Kidney epithelial cell (primary cell): ENCODE measurements at places on chromosomes 2 and 18. TPM values are rescaled to one million over a fixed set of nuclear protein-coding genes. Genes with fewer than 3 reads are reported as not detected.
A peak's percentile ranks its signal among the peaks of the same experiment; 100 is the strongest.

GRCh38 chr18:78949216-78949615, 30.4 kb upstream of the SALL3 start:
- no peak for DNase-seq

- DNase-seq, result no peak
These were observed 161.6 kb downstream of the NEDD4L start for GRCh38 chr18:58205443-58206160.

DNA sequence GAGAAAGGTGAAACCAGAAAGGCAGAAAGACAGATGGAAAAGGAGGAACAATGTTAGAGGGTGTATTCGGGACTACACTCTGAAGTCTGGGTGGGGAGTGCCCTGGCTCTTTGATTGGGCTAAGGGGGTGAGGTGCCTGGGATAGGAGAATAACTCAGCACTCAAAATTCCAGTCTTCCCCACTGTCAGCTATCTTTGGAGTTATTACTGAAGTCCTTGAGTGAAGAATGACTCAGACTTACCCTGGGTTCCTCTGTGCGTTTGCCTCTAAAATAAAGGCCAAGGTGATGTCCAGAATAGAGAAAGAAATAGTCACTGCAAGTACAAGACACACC, 151.8 kb upstream of the SERPINE2 start:
- no peak for DNase-seq

- no peak for DNase-seq
These were observed 100.6 kb downstream of the CMPK2 start for GRCh38 chr2:6764968-6765723.

GRCh38 chr2:157149270-157149669, 108.2 kb upstream of the GALNT5 start:
- no peak for DNase-seq

DNA sequence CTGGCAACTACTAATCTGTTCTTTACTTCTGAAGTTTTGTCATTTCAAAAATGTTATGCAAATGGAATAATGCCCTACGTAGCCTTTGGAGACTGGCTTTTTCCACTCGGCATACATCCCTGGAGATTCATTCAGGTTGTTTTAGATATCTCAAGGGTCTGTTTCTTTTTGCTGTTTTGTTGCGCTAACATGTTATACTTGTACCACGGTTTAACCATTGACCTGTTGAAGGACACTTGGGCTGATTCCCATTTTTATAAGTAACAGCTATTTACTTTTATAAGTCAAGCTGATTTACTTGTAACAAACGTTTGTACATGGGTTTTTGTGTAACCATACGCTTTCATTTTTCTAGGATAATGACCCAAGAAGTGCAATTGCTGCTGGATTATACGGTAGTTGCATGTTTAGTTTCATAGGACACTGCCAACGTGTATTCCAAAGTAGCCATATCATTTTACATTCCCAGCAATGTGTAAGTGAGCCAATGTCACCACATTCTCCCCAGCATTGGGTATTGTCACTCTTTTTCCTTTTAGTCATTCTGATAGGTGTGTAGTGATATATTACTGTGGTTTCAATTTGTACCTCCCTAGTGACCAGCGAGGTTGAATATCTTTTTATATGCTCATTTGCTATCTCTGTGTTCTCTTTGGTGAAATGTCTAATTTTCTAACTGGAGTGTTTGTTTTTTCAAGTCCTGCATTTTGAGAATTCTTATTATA, 36.5 kb upstream of the STAT4 start:
- DNase-seq, result no peak

DNA sequence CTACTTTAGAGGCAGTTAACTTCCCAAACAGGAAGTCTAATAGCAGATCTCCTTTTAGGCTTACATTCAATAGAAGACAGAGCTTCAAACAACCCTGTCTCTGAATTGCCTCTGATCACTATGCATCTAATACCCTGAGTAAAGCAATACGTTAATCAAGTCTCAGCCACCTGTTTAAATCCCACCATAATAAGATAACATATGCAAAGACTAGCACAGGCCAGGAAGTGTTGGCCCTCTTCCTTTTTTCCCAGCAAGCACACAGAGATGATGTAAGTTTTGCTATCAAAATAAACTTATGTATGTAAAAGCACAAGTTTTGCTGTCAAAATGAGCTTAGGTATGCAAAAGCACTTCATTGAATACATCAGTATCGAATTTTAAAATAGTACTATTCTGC, 385.5 kb downstream of the RND3 start:
- DNase-seq, result no peak

- DNase-seq, result no peak
These were observed 5.2 kb upstream of the CTDSP1 start for GRCh38 chr2:218394298-218395089.

DNA sequence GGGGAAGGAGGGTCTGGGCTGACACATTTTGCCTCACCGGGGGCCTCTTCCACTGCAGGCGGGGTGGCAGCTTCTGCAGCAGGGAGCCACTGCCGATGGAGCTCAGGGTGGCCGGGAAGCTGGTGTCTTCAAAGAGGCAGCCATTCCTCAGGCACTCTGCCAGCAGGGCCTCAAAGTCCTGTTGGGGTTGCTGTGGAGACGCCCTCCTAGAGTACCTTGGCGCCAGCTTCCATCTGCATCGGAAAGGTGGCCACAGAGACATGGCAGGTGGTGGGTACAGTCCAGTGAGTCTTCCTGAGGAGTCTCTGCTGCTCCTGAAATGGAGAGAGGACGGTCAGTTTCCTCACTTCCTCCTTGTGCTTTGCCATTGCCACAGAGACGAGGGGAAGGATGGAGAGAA, 12.1 kb downstream of the CAPN14 start:
- no peak for DNase-seq

GRCh38 chr18:24791751-24792545, 331.5 kb downstream of the HRH4 start:
- DNase-seq, result no peak

- no peak for DNase-seq
These were observed 14.0 kb downstream of the ZNF532 start for GRCh38 chr18:58878640-58879039.

GRCh38 chr18:38602341-38602740, 1036.7 kb upstream of the CELF4 start:
- DNase-seq, result no peak

- DNase-seq, result no peak
These were observed 72.3 kb upstream of the FZD7 start for GRCh38 chr2:201961401-201961800.

DNA sequence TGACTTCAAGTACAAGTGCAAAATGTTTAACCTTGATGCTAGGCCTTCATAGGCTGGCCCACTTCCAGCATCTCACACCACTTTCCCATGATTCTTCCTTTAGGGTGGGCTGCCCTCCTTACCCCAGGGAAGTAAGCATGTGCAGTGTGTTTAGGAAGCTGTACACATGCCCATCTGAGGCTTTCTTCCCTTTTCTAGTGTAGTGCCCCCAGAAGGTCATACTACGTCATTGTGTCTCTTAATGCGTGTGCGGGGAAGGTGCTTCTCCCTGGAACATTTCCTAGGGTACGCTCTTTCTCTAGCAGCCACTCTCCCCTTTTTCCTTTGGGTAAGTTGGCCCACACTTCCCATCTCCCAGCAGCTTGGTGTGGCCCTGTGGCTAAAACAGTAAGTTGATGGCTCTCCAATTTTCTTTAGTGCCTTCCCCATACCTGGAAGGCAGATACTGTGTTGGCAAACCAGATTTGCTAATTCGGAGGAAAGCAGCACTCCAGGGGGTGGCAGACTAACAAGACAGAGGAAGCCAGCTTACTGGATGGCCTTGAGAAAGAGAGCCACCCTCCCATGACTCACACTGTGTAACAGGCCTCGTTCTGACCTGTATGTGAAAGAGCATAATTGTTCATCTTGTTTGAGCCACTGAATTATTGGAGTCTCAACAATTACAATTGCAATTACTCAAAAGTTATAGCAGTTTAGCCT, 1.1 kb upstream of the SULT6B1 start:
- DNase-seq, result peak; percentile 61

DNA sequence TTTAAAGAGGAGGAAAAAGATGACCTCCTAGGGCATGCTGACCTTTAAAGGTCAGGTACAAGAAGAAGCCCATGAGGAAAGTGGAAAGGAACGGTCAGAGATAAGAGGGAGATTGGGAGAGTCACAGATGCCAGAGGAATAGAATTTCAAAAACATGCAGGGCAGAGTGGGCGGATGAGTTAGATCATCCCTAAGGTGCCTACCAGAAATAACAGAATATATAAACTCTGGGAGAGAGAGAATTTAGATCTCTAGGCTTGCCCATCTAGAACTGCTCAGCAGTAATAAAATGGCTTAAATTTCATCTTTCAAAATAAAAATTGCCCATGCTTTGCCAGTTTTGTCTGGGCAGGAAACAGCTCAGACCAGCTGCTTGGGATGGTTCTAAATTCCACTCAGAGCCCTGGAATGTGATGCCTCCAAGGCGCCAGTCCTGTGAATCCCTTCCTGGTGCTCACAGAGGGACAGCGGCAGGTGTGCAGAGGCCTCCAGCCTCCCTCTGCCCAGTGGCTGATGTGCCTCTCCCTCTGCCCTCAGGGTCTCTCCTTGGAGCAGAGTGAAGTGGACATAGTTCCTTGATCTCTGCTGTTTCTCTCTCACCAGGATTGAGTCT, 130.9 kb downstream of the ANTXR1 start:
- no peak for DNase-seq

- DNase-seq, result no peak
These were observed 54.2 kb upstream of the CTDP1 start for GRCh38 chr18:79625195-79625923.

DNA sequence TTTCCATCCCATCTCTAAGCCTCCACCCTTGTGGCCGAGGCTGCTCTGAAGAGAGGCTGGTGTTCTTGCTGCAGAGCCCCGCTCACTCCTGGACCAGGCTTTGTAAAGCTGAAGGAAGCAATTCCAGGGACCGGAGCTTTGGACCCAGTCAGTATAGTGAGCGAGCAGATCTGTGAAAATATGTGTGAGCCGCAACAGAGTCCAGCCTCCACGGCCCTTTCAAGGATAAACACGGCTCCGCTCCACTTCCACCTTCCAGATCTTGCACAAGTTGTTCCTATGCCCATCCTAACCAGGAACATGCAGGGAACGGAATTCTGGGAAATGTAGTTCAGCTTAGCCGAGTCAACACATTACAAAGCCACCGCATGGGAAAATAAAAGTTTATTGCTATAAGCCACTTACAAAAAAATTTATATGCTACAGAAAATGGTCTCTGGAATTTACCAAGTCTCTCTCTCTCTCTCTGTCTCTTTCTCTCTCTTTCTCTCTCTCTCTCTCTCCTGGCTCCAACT, 151.7 kb upstream of the ZNF521 start:
- DNase-seq, result peak; percentile 51

DNA sequence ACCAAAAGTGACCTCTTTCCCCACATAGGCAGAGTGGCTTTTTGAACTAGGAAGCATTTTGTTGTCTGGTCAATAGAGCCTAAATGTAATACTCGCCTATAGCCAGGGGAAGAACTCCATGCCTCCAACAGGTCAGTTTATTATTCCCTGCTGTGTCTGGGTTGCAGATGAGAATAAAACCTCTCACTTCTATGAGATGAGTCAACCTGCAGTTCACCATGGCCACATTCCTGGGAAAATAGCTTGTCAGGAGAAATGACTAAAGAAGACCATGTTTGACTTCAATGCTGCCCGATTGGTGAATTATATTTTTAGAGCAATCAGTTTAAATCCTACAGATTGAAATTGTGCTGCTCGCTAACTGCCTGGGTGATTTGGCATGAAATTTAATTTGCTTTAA, 46.7 kb upstream of the LRRTM1 start:
- peak; percentile 38 for DNase-seq

GRCh38 chr2:235218486-235218907, 266.7 kb downstream of the SH3BP4 start:
- no peak for DNase-seq

DNA sequence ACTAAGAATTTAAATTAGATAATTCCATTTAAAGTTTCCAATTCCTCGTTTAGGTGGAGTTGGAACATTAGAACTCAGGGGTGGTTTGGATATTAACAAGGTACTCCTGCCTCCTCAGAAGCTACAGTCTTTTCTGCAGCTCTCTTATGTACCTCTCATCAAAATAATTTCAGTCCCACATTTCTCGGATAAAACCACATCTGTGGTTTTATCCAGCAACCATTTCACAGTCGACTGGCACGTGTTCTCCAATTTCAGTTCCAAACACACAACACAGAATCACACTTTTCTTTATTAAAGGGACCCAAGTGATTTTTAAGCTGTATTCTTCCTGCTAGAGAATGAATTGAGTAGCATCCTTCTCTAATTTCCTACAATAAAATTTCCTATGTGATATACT, 22.7 kb upstream of the NFU1 start:
- DNase-seq, result no peak

DNA sequence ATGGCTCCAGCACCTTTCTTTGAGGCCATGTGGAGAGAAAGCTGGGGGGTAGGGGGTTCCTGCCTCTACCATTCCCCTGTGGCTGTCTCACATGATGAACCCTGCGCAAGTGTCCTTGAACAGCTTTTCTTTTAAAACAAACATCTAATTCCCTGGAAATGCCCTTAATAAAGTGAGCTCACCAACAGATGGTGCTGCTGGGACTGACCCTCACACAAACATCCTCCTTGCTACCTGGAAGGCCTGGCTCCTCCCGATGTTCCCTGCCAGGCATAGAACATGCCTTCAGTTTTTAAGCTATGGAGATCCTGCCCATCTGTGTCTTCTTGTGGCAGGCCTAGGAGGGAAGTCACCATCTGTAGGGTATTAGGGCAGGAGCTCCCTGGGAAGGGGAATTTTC, 60.7 kb upstream of the GATA6 start:
- DNase-seq, result no peak

DNA sequence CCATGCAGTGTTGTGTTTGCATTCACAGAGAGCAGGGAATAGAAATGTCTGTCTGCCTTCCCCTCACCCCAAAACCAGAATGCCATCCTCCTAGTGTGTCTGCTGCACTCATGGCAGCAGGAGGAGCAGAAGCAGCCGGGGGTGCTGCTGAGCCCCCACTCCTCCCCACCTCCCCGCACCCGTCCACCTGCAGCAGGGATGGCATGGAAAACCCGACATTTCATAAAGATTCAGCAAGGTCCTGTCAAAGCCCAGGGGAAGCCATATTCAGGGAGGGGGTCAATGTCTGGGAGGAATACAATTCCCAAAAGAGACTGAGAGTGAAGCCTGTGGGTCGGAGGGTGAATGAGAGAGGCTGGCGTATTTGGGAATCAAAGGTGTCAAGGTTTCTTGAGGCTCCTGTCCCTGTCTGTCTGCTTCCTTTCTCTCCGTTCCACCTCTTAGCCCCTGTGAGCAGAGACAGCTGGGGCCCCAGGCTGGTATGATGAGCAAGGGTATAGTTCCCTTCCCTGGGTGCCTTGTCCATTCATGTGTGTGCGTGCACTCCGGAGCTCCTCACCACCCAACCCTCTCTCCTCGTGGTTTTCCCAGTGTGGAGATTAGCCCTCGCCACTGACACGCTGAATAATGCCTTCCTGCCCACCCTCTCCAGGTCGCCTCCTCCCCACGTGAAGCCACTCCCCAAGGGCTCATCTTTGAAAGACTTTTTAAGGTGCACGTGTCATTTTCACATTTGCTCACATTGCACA, 133.5 kb upstream of the ZNF236 start:
- DNase-seq, result no peak

GRCh38 chr18:44816477-44816876, 135.8 kb downstream of the SETBP1 start:
- DNase-seq, result no peak

FBLN7 gene
- total RNA-seq, result 0.14 and 1.0 TPM in 2 replicates

GCA gene
- 14.4 and 33.3 TPM in 2 replicates for total RNA-seq

ING5 gene
- total RNA-seq, result 12.6 and 25.6 TPM in 2 replicates

TRPM8 gene
- total RNA-seq, result 0.07 and 0.96 TPM in 2 replicates

SLC9A2 gene
- total RNA-seq, result 3.4 and 4.9 TPM in 2 replicates

DSG1 gene
- total RNA-seq, result 0.17 TPM in 1 of 2 replicates, not detected in the other

RAB31 gene
- 44.2 and 49.7 TPM in 2 replicates for total RNA-seq

GREB1 gene
- total RNA-seq, result 2.8 and 4.8 TPM in 2 replicates

METTL21A gene
- 21.5 and 22.7 TPM in 2 replicates for total RNA-seq

LYPD1 gene
- total RNA-seq, result 53.2 and 59.1 TPM in 2 replicates

RNF125 gene
- total RNA-seq, result 1.4 and 3.2 TPM in 2 replicates

CPLX4 gene
- not detected in 2 replicates for total RNA-seq
